Suprapubic skin (tissue), 4 donors: ENCODE measurements at places on chromosomes 6 and 20. TPM values are rescaled to one million over a fixed set of nuclear protein-coding genes. Genes with fewer than 3 reads are reported as not detected.

Gene IL17F
- not detected for total RNA-seq

- H3K27ac ChIP-seq, result no peak overlapping the region
- H3K4me1 ChIP-seq, result no peaks in the 10 kb centered on the region
- DNase-seq, result no peak
- H3K36me3 ChIP-seq, result no peaks in the 10 kb centered on the region
- no peaks in the 10 kb centered on the region for H3K27me3 ChIP-seq
- no peak overlapping the region for H3K4me3 ChIP-seq
Observed at GRCh38 chr6:15176816-15177370, 69.0 kb upstream of the JARID2 start.

GRCh38 chr6:140921366-140922226, 1211.1 kb upstream of the GJE1 start:
- no peaks in the 10 kb centered on the region for H3K4me1 ChIP-seq
- H3K27ac ChIP-seq, result no peak overlapping the region
- no peak for DNase-seq
- no peaks in the 10 kb centered on the region for H3K36me3 ChIP-seq
- no peaks in the 10 kb centered on the region for H3K27me3 ChIP-seq
- H3K4me3 ChIP-seq, result no peak overlapping the region

GRCh38 chr6:15483060-15483459, 179.8 kb downstream of the DTNBP1 start:
- no peaks in the 10 kb centered on the region for H3K27me3 ChIP-seq
- H3K27ac ChIP-seq, result no peak overlapping the region
- H3K4me3 ChIP-seq, result no peak overlapping the region
- peaks cover 10% of the 10 kb centered on the region for H3K36me3 ChIP-seq

Gene EPPIN
- not detected for total RNA-seq

- H3K27me3 ChIP-seq, result no peaks in the 10 kb centered on the region
- H3K4me1 ChIP-seq, result peaks cover 39% of the 10 kb centered on the region
- peak; percentile 13 for DNase-seq
- H3K27ac ChIP-seq, result no peak overlapping the region
- no peaks in the 10 kb centered on the region for H3K36me3 ChIP-seq
- no peak overlapping the region for H3K4me3 ChIP-seq
Observed at GRCh38 chr20:40631119-40631631, 57.9 kb downstream of the MAFB start.
